ENCODE measurements at places on chromosomes 12 and 14. TPM values are rescaled to one million over a fixed set of nuclear protein-coding genes. Genes with fewer than 3 reads are reported as not detected.
A peak's percentile ranks its signal among the peaks of the same experiment; 100 is the strongest.

- H3K4me1 ChIP-seq = no peaks in the 10 kb centered on the region
- peak; percentile 66 for DNase-seq
- H3K27ac ChIP-seq = no peak overlapping the region
- H3K27me3 ChIP-seq = no peaks in the 10 kb centered on the region
- no peaks in the 10 kb centered on the region for H3K36me3 ChIP-seq
Observed at GRCh38 chr12:131061041-131061806, 107.5 kb downstream of the ADGRD1 start.

C1RL gene
- polyA plus RNA-seq = 14.5 TPM

CLSTN3 gene
- 12.4 TPM for polyA plus RNA-seq

BCL2L14 gene
- polyA plus RNA-seq = 4.0 TPM

- no peak for DNase-seq
- no peak overlapping the region for H3K27ac ChIP-seq
- no peaks in the 10 kb centered on the region for H3K27me3 ChIP-seq
- no peaks in the 10 kb centered on the region for H3K36me3 ChIP-seq
- H3K4me3 ChIP-seq = no peak overlapping the region
Observed at GRCh38 chr14:64953661-64954060, 11.1 kb upstream of the GPX2 start.

DNA sequence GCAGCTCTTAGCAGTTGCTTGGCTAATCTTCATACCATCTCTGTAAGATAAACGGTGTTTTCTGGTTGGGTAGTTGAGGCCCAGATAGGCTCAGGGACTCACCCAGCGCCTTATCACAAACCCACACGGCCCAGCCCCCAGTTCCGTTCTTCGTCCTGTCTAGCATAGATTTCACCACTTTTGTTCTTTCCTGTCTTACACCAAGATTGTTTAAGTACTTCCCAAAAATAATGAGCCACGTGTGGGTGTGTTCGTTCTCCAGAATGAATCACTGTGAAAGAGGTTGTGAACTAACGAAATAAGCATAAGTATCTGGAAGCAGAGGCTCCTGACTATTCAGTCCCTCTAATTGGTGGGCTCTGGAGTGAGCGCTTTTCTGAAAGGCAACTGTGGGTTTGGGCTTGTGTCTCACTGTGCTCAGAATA is 21.4 kb downstream of the ACVR1B start:
- H3K4me3 ChIP-seq = no peak overlapping the region
- H3K36me3 ChIP-seq = no peaks in the 10 kb centered on the region
- no peaks in the 10 kb centered on the region for H3K27me3 ChIP-seq
- peaks cover 15% of the 10 kb centered on the region for H3K4me1 ChIP-seq
- no peak overlapping the region for H3K27ac ChIP-seq

TOMM20L gene
- not detected for polyA plus RNA-seq

IGF1 gene
- 1.3 TPM for polyA plus RNA-seq
